ENCODE measurements at places on chromosomes 7 and 10.
A peak's percentile ranks its signal among the peaks of the same experiment; 100 is the strongest.

- no peak for DNase-seq
These were observed 30.7 kb upstream of the RBM20 start for GRCh38 chr10:110613341-110613995.

DNA sequence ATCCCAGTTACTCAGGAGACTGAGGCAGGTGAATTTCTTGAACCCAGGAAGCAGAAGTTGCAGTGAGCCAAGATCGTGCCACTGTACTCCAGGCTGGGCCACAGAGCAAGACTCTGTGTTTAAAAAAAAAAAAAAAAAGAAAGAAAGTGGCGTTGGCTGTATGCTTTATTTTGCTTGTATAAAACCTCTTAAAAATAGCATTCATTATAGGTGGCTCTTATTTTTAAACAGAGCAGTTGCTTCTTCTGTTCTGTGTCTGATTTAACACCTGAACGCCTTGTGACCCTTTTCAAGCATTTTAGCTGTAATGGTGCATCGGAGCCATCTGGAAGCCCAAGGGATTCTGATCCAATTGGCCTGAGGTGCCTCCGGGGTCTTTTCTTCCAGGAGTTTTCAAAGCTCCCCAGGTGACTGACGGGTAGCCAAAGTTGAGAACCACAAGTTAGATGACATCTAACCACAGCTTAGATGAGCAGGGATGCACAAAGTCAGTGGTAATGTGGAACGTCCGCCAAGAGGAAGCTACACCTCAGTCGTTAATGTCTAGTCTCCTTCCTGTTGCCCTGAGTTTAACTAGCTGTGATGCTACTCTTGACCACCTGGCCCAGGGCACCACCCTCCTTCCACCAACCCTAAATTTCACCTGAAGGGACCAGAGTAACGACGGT lies 274.6 kb upstream of the KLF6 start:
- no peak for DNase-seq

- DNase-seq: no peak
These were observed 250.7 kb downstream of the CRPPA start for GRCh38 chr7:16170671-16171070.

GRCh38 chr7:37342176-37342687 lies 106.4 kb downstream of the ELMO1 start:
- DNase-seq: no peak

DNA sequence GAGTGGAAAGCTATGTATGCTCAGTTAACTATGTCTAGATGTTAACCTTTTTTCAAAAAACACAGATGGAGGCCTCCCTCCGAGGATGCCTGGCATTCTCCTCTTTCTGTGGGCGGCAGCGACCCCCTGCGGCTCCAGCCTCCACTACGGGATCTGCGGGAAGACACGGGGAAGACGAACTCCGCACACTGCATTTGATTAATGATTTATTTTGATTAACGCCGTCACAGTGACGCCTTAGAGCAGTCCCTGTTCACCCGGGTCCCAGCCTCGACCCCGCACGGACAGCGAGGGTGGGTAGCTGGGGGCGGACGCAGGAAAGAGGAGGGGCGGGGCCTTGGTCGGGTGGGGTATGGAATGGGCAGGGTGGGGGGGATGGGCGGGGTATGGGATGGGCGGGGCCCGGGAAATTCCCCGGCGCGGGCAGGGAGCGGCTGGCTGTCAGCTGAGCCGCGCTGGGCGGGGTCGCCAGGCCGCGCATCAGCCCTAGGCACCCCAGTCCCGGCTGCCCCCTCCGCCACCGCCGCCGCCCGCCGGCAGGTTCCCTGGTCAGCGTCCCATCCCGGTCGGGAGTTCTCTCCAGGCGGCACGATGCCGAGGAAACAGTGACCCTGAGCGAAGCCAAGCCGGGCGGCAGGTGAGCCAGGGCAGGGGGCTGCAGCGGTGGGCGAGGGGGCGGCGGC lies at the start of gene OPTN:
Gene OPTN, plus strand, starts transcription at position 498 of the 683 bp plus-strand sequence. CDS start 8,960 bp downstream, outside the sequence.
- DNase-seq: peak; percentile 60
